ENCODE measurements at places on chromosomes 7 and 10.

- no peak for DNase-seq
Measured at GRCh38 chr10:91042069-91042468, 121.2 kb upstream of the ANKRD1 start.

DNA sequence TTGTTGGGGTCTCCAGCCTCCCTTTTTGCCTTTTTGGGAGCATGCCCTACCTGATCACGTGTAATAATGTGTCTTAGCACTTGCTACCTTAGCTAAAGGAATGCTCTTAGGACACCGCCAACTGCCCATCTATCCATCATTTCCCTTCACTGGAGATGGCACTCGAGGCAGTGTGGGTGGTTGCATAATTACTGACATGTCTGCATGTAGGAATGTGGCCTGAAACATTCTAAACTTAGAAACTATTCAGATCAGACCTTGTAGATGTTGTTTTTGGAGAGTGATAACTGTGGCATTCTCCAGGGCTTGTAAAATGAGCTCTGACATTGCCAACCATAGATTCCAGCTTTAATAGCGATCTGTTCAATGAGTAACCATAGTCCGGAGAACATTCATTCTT, 365.8 kb downstream of the BBS9 start:
- DNase-seq = peak; percentile 74

GRCh38 chr7:68321076-68321639, 1277.1 kb upstream of the AUTS2 start:
- DNase-seq = no peak

- DNase-seq = peak; percentile 39
Measured at GRCh38 chr10:66637273-66638036, 288.4 kb upstream of the LRRTM3 start.

DNA sequence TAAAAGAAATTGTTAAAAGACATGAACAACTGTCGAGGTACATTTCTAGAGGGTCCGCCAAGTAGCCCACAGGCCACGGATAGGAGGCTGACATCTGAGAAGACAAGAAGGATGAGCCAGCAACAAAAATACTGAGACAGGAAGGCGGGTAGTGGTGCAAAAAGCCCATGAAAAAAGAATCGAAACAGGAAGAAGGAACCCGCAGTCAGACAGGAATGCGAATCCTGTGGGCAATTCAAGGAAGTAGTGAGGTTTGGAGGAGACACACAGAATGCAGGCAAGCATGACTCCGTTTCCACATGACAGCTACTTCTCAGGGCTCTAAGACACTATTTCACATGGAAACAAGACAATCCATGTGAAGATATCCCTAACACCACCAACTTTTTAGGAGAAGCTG, 125.2 kb downstream of the DOCK4 start:
- no peak for DNase-seq

DNA sequence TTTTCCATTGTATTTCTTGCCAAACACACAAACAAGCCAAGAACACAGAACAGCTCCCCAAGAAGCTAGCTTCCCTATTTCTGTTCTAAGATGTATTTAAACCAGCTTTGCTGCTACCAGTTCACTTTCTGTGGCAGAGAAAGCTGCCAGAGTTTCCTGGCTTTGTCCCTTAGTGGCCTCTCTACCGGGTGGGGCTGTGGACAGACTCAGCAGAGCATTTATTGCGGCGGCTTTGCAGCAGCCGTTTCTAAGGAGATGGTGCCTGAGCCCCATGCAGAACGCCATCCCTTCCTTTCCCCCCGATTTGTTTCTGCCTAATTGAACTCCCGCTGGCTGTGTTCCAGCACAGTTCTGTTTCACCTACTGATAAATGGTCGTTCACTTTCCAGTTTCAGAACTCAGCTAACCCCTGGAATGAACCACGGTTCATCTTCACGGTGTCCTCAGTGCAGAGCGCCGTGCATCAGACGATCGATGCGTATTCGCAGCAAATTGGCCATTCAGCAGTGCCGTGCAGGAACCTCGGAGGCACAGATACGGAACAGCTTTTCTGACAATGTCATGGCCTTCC, 33.8 kb upstream of the SFMBT2 start:
- DNase-seq = no peak

DNA sequence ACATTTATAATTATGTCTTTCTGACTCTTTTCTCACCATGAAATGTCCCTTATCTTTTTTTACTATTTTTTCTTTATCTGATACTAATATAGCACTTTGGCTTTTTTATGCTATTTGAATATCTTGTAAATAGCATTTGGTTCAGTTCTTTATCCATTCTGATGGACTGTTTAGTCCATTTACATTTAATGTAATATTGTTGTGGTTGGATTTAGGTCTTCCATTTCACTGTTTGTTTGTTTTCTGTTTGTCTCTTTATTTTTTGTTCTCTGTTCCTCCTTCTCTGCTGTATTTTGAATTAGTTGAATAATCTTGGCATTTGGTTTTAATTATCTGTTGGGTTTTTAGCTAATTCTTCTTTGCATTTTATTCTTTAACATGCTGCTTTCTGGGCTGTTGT, 89.8 kb downstream of the ANKIB1 start:
- DNase-seq = no peak

- peak; percentile 75 for DNase-seq
Measured at GRCh38 chr7:55086413-55087201, 67.8 kb downstream of the EGFR start.

Data from GM03348 (cell line).